ENCODE measurements at places on chromosomes 1 and 21.

- no peak for DNase-seq
These were observed 309.1 kb upstream of the NRIP1 start for GRCh38 chr21:15373941-15374340.

DNA sequence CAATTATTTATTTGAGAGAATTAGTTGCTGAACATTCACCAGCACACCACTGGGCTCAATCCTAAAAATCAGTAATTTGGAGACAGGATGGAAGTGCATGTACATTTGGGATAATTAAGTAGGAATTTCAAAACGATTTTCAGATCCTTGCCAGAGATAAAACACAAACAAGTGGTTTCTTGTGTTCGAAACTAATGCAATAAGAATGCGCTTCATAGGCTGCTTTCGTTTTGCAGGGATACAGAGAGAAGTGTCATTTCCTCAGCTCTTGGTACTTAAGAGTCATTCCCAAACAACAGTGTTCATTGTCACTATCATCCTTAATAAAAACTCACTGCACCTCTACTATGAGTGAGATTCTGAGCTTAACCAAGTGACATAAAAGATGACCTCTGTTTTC is 20.6 kb upstream of the USP24 start:
- no peak for DNase-seq

DNA sequence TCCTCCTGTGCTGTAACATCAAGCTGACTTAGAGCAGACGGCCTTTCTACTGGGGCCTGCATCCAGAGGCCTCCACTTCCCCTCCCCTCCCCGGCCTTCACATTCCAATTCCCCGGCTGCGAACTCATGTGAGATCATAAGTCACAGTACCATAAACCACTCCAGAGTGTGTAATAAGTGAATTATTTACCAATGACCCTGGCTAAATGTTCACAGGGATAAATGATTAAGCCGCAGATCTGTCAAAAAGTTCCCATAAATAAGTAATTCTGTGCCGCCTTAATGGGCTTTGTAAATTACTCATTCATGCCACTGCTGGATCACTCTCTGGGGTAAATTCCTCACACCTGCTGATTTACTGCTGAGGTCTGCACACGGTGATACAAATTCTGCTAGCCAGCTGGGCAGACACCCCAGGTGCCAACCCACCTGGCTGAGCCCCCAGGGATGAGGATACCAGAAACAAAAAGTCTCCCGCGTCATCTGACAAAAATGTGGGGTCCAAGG is 27.4 kb upstream of the KIRREL1 start:
- no peak for DNase-seq

DNA sequence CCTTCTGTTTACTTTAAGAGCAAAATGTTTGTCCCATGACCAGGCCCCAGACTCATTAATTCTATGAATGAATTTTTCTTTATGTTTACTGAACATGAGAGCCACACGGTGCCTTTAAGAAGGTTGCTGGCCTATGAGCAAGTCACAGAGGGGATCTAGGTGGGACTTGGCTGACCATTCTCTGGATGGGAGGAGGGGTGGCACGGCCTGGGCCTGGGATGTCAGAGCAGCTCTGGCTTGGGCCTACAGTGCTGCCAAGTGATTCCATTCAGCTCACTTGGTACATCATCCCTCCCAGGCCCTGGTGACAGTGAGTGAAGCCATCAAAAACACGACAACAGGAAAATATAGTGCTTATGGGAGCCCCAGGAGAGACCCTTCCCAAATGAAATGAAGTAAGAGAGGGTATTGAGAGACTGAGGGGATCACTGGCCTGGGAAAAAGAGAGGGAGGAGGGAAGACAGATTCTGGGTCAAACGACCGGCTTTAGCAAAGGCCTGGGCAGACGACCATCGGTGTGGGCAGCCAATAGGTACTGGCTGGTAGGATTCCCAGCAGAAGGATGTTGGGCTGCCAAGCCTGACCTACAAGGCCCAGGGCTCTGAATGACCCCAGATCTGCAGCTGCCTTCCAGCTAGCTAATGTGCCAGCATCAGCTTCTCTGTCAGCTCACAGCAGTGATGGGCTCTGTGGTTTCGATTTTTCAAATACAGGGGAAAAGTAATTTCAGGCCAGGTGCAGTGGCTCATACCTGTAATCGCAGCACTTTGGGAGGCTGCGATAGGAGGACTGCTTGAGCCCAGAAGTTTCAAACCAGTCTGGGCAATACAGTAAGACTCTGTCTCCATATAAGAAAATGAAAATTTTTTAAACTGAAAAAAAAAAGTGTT is 3.3 kb downstream of the TMEM53 start:
- DNase-seq: no peak

DNA sequence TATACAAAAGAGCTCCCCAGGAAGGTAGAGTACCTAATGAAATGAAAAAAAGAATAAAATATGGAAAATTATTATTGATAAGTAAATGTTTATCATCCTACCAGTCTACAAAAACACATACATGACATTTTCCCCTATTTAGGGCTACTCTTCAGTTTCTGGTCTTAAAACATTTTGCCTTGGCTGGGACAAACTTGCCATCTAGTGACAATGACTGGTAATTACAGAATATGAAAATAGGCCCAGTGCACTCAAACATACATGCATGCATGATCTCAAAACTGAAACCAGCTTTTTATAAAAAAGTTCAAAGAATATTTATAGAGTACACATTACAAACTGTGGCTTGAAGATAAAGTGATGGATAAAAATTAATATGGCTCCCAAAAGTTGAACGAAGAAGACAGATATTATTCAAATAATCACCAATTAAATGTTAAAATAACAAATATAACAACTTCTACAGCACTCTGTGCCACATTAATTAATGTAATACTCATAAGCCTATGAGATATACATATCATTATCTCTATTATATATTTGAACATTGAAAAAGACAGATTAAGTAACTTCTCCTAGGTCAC is 10.5 kb upstream of the RNPC3 start:
- DNase-seq: peak; percentile 1

GRCh38 chr1:214844319-214844718 is 238.2 kb upstream of the KCNK2 start:
- DNase-seq: no peak

DNA sequence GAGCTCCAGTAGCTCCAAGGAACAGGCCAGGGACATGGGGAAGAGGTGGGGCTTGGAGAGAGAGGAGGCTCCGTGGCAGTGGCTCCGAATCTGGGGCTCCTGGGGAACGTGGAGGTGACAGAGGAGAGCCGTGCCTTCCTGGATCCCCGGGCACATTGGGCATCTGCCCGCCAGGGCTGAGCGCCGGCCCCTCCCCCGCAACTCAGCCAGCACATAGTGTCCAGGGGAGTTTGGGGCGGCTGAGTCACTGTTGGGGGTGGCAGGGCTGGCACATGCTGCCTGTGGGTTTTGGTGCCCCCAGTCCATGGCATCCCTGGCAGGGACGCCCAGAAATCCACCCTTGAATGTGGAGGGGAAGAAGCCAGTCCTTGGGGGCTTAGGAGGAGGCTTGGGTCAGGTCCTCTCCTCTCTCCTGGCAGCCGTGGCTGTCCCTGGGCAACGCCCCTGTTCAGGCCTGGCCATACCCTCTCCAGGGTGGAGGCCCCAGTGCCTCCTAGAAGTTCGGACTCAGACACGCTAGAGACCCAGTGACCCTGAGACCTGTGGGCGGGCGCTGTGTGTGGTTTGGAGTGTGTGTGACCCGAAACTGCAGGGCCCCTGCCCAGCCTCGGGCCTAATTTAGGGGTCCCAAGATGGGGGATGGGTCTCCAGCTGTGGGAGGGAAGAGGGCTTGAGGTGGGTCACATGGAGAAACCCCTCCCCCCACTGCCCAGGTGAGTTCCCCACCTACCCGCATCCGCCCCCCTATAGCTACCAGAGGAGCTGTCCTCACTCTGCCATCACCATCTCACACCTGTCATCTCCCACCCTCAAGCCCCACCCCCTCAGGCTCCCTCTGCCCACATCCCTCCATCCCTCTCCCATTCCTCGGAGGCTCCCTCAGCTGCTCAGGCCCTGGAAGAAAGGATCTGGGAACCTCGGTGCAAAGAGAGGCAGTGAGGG is 1.6 kb downstream of the HSPB7 start:
- DNase-seq: no peak

- DNase-seq: no peak
These were observed 153.5 kb upstream of the CSF3R start for GRCh38 chr1:36636206-36636605.

GRCh38 chr1:43835082-43836021 is 98.2 kb upstream of the ARTN start:
- no peak for DNase-seq

DNA sequence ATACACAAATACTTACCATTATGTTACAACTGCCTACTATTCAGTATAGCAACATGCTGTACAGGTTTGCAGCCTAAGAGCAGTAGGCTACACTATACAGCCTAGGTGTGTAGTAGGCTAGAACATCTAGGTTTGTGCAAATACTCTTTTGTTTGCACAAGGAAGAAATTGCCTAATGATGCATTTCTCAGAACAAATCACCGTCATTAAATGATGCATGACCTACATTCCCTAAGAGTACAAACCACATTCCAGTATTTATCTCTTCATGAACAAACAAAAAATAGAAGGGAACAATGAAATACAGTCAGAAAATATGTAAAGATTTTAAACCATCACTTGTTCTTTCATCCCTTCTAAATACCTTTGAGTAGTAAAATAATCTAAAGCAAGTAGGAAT is 109.7 kb upstream of the HP1BP3 start:
- no peak for DNase-seq

- DNase-seq: no peak
These were observed 35.2 kb downstream of the RRP1 start for GRCh38 chr21:43824333-43825241.

DNA sequence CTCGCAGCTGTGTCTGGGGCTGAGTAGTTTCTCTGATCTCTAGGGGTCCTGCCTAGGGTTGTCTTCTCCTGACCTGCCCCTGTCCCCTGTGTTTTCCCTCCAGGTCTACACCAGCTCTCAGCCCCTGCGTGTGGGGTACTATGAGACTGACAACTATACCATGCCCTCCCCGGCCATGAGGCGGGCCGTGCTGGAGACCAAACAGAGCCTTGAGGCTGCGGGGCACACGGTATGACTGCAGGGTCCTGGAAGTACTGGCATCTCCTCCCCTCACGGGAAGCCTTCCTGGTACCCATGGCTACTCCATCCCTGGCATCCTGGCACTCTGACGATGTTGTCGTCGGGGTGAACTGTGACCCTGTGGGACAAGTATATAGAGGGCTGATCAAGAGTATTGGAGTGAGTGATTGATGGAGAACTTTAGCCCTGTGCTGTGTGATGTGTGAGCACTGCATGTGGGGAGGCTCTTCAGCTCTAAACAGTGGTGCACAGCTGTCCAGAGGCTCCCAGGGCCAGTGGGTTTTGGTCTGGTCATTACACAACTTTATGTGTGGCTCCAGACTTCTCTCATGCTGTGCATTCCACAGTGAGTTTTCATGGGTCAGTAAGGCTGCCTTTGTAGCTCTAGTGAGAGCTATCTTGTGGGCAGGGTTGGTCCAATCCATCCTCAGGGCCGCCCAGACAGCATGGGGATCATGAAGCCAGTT is 14.4 kb downstream of the FAAH start:
- no peak for DNase-seq

- no peak for DNase-seq
These were observed 2.0 kb downstream of the GFI1 start for GRCh38 chr1:92484472-92485380.

- DNase-seq: no peak
These were observed 23.5 kb downstream of the COL6A1 start for GRCh38 chr21:46005081-46005480.

DNA sequence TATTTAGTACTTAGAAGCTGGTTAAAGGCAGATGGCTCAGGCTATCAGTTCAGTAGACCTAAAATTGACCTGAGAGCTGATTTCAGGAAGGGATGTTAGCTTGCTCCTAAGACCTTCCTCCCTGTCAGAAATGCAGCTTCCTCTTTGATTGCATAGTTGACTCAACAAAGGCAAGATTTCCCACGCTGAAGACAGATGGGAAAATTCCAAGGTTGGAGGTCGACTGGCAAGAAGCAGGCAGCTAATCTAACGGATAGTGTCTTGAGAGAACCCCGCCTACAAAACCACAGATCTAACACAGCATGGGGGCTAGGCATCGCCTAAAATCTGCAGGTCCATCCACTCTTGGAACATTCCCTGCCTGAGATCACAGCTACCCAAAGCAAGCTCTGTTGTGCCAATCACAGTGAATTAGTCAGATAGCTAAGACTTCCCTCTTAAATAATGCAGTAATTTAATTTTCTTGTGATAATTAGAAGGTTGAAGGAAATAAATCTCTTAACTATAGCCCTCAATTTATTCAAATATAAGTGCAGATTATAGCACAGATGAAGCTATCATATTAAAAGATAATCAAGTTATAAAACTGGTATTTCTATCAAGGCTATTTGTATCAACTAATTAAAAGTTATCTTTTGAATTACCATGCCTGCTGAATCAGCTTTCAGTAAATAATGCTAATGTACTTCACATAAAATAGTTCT is 357.8 kb upstream of the SGIP1 start:
- no peak for DNase-seq

GRCh38 chr1:243850452-243851256 is 611 bp upstream of the AKT3 start:
- peak; percentile 24 for DNase-seq

DNA sequence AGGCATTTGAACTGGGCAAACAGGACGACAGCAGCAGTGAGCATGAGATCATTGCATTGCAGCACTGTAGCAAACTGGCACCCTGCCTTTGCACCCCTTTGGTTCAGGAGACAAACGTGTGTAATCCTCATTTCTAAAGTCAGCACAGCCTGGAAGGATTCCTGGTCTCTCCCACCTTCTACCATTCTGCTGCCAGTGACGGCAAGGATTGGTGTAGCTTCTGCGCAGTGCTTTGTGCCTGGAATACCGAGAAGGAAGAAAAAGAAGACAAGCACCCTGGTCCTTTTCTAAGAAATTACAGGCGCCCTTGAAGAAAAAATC is 805.3 kb downstream of the USP25 start:
- DNase-seq: no peak
